G401 (cell line): ENCODE measurements at places on chromosomes 11 and 22.

GRCh38 chr11:450809-451451 is 851 bp downstream of the PTDSS2 start:
- peak; percentile 53 for DNase-seq

DNA sequence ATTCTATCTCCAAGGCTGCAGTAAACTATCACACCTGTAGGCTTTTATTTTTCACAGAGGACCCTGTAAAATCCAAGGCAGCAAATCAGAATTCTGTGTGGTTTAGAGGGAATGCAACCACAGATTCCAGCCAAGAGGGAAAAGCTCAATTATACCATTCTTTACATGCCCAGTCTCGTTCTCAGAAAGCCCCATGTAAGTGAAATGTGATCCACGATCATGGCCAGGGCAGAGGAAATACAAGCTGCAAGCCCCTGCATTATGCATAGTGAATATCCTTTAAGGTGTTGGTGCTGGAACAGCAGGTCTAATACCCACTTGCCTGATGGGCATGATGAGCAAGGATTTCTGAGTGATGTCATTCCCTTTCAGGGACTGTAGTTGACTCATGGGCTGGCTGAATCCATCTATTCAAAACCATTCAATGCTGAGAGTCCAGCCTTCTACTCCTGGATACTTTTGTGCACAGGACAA is 198.7 kb upstream of the MTMR2 start:
- no peak for DNase-seq

GRCh38 chr22:38155703-38156102 is 25.9 kb downstream of the PLA2G6 start:
- DNase-seq = no peak

DNA sequence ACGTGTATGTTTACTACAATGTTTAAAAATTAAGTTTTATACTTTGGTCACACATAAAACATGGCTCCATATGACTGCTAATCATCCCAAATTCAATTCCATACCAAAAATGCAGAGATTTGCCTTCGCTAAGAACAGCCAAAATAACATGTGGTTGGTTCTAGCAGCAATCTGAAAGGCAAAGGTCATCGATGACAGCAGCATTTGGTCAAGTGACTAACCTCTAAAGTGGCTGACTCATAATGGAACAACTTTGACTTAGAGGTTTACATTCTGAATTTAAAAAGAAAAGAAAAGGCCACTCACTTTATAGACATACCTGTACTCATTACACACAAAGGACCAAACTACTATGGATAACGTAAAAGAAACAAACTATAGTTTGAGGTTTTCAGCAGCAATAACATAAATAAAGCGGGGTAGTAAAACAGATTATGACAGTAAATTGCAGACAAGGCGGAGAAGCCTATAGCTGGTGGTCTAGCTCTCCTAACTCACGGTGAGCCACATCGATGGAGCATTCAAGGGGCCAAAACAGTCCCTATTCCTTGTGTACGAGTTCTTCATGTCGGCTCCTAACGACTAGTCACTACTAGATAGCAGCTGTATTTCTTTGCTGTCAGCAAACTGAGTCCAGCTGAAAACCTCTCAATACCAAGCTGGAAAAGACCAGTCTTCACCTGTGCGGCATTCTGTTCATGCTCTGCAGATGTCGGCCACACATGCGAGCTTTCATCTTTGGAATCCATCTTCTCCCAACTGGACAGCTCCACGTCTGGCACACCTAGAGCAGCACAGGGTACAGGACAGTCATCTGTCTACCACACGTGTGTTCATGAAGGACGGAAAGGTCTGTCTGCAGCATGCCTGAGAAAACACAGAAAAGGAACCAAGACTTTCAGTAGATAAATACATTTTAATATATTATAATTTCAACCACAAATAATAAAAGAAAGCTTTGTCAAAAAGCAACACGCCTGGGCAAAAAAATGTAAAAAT is 42.1 kb downstream of the PRDM10 start:
- DNase-seq = no peak

DNA sequence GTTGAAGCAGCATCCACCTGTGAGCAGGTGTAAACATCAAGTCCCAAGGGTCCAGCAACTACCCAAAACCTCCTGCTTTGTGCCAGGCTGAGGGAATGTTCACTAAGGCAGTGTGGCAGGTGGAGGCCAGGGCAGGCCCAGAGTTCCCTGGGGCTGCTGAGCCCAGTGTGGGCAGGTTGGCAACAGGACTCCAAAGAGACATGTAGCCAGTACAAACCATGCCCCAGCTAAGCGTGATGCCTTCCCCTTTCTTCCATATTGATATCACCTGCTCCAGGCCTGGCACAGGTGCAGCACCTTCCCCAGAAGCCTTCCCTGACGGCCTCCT is 30.0 kb upstream of the SCUBE2 start:
- no peak for DNase-seq

- DNase-seq = no peak
Measured at GRCh38 chr11:19447150-19447566, 206.4 kb upstream of the E2F8 start.

- no peak for DNase-seq
Measured at GRCh38 chr11:128886406-128887124, 4.6 kb upstream of the KCNJ5 start.

GRCh38 chr11:122981388-122982264 is at the start of gene BSX:
Gene BSX, minus strand, starts transcription at chr11:122981834. Its CDS starts 163 bp downstream, at chr11:122981671.
- DNase-seq = no peak

DNA sequence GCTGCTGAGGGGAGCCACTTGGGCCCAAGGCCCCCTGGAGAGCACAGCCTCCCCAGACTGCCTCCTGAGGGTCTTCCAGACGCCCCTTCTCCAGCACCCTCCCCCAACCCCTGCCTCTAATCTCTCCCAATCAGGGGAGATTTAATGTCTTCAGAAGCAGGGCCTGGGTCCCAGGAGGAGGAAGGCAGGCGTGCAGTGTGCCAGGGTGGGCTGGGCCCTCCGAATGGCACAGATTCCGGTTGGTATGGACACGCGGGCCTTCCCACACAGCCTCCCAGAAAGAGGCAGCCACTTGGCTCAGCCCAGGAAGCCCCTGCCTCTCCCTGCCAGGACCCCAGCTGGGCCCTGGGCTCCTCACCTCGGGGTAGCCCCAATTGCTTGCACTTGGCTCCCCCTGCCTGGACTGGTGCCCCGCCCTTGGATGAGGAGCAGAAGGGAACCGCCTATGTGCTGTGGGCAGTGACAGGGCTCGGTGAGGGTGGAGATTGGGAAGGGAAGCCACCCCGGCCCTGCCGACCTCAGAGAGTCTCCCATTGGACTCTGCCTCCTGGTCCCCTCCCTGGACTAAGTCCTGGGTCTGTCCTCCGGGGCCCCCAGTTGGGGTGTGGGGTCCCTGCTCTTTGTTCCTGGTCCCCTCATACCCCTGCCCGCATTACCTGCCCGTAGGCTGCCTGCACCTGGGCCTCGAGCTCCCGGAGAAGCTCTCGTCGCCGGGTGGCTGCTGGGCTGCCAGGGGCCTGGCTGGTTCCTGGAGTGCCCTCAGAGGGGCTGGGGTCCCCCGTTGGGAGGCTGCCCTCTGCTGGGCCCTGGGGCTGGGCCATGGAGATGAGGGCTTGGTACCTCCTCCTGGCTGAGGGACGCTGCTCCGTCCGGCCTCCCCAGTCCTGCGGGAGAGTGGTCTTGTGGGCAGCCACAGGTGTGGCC is 572 bp upstream of the CABP2 start:
- no peak for DNase-seq

DNA sequence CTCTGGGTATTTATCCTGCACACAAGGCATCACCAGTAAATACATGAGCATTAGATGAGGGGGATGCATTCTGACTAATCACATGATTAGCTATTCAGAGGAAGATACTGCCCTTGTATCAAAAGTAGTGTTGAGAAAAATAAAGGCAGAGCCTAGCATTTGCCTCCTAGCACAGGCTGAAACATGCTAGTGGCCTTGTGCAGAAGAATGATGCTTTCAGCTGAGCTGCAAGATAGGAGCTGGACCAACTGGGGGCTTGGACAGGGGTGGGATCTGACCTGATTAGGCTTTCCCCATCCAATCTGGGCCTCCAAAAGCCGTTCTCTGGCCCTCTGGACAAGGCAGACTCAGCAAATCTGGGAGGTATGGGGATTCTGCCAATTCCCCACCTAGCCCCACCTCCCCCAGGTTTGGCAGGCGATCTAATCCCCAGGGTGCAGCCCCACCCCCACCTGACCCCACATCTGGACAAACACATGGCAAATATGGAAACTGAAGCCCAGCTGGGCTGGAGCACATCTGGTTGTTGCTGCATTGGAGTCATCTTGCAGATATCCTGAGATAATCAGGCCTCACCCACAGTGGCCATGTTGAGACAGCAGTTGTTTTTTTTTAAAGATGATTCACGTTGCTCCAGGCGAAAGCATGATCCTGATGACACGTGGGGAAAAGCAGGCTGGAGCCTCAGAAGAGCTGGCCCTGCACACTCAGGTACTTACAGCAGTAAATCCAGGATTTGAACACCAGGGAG is 4.4 kb upstream of the MISFA start:
- DNase-seq = no peak

GRCh38 chr11:33909150-33909549 is 17.3 kb upstream of the LMO2 start:
- no peak for DNase-seq

DNA sequence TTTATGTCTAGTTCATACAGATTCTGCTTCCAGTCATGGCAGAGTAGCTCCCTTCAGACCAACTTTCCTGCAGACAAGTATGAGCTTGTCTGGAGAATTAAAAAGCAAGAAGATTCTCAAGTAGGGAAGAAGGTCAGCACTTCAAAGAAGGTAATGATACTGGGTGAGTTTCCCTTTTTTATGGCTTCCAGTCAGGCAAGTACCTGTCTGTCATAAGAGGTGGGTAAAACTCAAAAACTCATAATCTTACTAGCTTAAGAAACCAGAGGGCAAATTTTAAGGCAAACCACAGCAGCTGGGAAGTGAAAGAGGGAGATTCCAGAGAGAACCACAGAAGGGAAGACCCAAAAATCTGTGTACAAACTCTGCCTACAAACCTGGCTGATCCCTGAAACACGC is 54.2 kb downstream of the DENND5A start:
- DNase-seq = no peak

DNA sequence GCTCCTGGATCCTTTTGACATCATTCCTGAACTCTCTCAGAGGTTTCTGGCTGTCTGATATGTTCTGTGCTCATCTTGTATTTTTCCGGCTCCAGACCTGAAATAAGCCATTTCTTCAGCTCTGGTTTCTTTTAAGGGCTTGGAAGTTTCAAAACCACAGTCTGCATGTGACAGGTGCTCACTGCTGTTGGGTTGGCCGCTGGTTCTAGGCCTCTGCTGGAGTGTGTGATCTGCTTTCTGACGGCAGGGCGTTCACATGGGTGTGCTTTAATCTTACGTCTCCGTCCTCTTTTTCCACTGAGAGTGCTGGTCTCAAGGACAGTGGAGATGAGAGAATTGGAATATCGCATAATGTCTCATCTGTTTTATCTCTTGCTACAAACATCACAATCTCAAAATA is 10.3 kb downstream of the ZBED4 start:
- no peak for DNase-seq

GRCh38 chr22:22070371-22070824 is 87.8 kb upstream of the TOP3B start:
- no peak for DNase-seq

DNA sequence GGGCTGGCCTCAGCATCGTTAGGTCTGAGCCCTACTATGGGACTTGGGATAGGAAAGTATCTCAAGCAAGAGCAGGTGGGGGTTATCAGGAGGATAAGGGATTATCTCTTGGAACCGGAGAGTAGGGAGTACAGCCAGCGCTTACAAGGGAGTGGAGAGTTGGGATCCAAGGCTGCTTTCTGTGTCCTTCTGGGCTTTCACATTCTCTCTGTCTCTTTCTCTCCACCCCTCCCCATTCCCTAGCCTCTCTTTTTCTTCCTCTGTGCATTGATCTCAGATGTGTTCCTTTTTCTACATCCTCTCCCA is 170.2 kb downstream of the BUD13 start:
- DNase-seq = no peak

- no peak for DNase-seq
Measured at GRCh38 chr11:3617990-3618389, 23.8 kb downstream of the ART5 start.

GRCh38 chr11:128607819-128608218 is 20.5 kb upstream of the ETS1 start:
- DNase-seq = no peak

DNA sequence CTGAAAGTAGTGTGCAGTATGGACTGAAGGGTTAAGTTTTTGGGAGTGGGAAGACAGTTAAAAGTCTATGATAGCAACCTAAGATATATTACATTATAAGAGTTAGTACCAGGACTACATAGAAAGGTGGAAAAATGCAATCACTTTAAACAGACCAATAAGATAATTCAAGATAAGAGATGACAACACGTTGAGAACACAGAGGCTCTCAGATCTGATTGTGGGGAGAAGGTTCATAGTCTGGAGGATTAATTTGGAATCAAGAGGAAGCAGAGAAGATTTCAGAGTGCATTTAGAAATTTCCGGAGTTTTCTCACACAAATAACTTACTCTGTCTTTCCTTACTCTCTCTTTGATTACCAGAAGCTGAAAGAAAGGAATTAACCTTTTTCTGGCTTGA is 441 bp downstream of the CASP5 start:
- no peak for DNase-seq

- DNase-seq = no peak
Measured at GRCh38 chr11:75462117-75462653, 29.2 kb upstream of the KLHL35 start.

DNA sequence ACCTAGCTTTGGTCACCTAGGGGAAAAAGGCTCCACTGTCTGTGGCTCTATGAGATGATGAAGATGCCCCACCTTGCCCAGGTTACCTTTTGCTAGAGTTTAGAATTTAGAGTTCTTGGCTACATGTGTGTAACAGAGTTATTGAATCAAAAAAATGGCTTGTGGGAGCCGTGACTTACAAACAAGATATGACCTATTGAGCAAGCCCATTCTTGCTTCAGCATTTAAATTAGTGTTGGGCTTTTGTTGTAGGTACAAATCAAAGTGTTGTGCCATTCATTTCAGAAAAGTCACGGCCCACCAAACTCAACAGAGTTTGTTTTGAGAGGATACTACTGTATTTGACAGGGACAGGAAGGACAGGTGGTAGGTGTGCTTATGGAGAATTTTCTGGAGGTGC is 768.8 kb downstream of the NTM start:
- DNase-seq = no peak

- DNase-seq = no peak
Measured at GRCh38 chr11:59669611-59670009, 773 bp upstream of the PATL1 start.
